Activated CD4-positive, alpha-beta memory T cell treated with anti-CD3 and anti-CD28 coated beads, Interleukin-2, amount 10 ng/mL, durations not matched to agents 7 days and 5 days (primary cell): ENCODE measurements at places on chromosomes 1 and 21. TPM values are rescaled to one million over a fixed set of nuclear protein-coding genes. Genes with fewer than 3 reads are reported as not detected.
A peak's percentile ranks its signal among the peaks of the same experiment; 100 is the strongest.

The NDUFS5 gene
- 153 TPM for total RNA-seq

The SHE gene
- not detected for total RNA-seq

The OR2T29 gene
- not detected for total RNA-seq

The MACF1 gene
- total RNA-seq = 381 TPM

The LAMC1 gene
- total RNA-seq = 0.53 TPM

The CNR2 gene
- total RNA-seq = 0.08 TPM

The PYHIN1 gene
- total RNA-seq = 59.8 TPM

The ERI3 gene
- total RNA-seq = 22.9 TPM

The LIN28A gene
- total RNA-seq = not detected

The SLC5A9 gene
- not detected for total RNA-seq

DNA sequence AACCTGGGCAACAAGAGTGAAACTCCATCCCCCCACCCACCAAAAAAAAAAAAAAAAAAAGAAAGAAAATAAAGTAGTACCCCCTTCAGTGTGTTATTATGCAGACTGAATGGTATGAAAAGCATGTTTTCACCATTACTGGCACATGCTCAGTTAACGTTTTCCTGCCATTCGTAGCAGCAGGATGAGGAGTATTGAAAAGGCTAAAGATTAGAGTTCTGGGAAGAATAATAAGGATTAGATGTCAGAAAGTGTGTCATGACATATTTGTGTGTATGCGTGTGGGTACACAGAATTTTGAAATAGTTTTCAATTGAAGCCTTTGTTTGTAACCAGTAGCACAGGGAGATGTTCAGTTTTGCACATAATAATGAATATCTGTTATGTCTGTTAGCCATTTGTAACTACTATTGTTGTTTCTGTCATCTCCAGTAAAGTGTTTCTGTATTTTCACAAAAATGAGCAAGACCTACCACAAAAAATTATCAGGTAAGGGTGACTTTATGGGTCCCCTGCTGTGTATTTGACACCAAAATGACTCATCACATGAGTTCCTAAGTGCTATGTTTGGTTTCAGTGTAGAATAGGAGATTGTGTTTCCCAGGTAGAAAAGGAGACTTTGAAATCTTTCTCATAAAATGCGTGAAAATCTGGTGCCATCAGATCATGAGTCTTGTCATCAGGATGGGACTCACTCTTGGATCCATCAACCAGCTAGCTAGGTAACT lies 358.9 kb downstream of the DISC1 start:
- DNase-seq = no peak

DNA sequence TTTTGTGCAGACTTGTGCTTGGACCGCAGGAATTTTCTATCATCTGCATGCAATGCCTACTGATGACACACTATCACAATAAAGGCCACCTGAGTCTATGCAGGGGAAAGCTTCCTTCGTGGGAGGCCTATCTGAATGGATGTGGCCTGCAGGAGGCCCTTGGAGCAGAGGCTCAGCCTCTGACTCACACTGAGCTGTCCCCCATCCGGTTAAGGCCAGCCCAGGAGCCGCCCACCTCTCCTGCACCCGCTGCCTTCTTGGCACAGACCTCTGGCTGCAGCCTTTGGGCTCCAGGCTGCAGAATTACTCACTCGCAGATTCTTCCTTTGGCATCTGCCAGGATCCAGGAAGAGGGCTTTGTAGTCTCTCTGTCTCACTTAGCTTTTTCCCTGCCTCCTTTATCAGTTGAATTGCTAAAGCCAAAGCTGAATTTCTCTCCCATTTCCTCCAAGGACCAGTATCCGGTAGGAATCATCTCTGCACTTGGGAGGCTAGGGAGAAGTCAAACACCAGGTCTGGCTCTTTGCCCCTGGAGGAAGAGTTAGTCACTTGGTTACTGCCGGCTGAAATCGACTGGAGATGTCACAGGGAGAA lies 65.1 kb upstream of the JUN start:
- no peak for DNase-seq

DNA sequence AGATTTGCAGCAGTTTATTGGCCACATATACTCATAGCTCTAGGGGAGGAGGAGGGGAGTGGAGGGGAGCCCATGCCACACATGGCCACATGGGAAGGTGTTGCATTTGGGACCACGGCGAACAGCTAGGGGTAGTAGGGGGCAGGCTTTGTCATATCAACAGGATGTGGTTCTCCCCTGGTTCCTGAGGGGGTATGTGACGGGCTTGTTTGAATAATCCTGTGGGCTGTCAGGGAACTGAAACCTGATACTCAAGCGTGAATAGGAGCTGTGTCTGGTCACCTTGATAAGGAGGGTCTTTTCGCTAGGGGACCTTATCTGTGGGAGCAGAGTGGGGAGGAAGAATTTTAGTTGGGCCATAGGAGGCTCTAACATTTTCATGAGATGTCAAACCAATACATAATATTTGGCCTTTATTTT lies 264.7 kb downstream of the CTH start:
- no peak for DNase-seq

DNA sequence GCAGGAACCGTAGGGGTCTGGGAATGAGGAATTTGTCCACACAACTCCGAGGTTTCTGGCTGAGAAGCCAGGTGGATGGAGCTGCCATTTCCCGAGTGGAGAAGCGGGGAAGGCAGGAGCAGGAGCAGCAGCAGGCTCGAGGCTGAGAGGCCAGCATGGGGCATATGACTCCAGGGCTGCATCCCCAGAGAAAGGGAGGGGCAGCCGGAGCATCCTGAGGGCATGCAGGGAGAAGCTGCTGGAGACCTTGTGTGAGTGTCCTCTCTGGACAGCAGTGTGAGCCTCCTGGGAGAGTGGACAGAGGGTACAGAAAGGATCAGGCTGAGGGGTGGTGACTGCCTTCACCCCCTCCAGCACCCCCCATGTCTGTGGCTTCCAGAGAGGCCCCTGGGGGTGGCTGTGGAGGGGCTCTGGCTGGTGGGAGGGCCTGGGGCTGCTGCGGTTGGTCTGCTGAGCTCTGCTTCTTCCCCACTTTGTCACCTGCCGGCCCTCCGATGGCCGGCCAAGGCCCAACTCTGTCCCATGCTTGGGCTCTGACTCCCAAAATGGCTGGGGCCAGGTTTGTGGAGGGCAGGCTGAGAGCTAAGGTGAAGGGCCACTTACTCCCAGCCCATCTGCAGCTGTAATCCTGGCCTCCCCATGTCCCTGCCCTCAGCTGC lies 633.1 kb downstream of the MATN1 start:
- DNase-seq = no peak

GRCh38 chr1:33519240-33519884 lies 46.9 kb downstream of the ZSCAN20 start:
- DNase-seq = no peak

DNA sequence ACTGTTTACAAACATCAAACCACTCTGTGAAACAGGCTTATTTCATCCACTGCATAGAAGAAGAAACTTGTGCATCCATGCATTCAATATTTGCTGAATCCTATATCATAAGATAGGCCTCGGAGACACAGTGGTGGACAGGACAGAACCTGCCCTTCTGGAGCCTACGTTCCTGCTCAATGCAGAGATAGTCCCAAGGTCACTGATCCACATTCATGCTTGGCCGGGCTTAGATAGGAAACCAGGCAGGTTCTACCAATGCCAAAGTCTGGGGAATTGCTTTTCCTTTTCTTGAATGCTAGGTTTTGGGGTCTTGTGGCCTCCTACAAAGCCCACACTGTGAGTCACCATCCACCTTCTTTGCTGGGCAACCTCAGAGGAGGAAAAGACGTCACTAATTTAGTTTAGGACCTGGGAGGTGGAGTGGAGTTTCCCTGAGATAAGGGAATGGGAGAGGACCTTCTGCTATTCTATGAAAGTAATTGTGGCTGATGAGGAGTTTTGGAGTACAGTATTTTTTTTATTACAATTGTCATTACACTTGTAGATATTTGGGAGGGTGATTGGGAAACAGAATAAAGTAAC lies 99.7 kb upstream of the CD34 start:
- DNase-seq = no peak

DNA sequence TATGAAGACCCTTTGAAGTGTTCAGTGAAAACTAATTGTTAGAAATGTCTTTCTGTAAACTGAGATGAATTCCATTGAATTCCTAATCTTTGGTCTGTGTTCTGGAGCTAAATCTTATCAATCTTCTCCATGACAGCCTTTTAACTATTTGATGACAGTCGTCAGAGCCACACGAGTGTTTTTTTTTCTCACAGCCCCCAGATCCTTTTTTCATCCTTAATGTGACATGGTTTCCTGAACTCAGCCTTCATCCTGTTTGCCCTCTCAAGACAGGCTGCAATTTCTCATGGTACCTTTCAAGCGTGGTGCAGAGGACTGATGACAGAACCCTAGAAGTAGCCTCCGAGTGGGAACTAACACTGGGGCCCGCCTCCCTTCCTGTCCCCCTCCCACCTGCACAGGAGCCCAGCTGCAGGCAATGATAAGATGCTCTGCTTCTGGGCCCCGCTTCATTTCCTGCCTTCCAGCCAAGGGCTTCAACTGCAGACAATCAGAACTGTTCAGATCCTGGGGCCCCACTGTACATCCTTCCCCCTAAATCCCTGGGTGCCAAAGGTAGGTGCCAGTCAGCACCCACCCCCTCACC lies 114.6 kb upstream of the VAV3 start:
- peak; percentile 51 for DNase-seq

DNA sequence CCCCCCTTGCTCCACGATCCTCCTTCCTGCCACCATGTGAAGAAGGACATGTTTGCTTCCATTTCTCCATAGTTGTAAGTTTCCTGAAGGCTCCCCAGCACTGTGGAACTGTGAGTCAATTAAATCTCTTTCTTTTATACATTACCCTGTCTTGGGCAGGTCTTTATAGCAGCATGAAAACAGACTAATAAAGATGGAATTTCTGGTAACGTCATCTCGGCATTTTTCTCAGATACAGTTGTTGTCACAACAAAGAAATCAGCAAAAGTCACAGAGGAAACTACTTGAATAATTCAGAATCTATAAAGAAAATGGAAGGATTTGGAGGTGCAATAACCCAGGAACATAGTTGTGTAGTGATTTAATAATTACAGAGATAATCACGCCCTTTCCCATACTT lies 4.4 kb downstream of the APCS start:
- DNase-seq = no peak

GRCh38 chr1:33297911-33298622 lies 22.8 kb downstream of the A3GALT2 start:
- DNase-seq = no peak

- DNase-seq = no peak
Measured at GRCh38 chr1:10185759-10186158, 24.6 kb upstream of the KIF1B start.

DNA sequence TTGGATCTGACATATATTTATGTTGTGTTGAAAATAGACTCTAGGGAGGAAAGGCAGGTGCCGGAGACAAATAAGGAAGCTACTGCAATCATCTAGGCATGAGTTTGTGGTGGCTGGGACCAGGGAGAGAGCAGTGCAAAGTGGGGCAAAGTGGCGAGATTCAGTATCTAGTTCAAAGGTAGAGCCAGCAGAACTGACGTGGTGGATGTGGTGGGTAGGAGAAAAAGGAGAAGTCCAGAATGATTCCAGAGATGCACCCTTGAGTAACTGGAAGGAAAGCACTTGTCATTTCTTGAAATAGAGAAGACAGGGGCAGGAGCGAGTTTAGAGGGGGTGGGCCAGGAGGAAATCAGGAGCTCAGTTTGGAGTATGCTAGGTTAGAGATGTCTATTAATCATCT lies 275.2 kb downstream of the KAZN start:
- DNase-seq = no peak

DNA sequence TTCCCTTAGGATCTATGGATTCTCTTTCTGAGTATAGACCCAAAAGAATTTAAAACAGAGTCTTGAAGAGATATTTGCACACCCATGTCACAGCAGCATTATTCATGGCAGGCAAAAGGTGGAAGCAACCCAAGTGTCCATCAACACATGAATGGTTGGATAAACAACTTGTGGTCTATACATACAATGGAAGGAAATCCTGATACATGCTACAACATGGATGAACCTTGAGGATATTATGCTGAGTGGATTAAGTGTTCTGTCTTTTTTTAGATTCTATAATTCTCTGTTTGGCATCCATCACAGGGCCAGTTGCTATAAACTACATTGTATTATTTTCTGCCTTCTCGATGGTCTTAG lies 39.8 kb downstream of the PTPN14 start:
- DNase-seq = no peak

- peak; percentile 29 for DNase-seq
Measured at GRCh38 chr1:8510041-8510823, 192.3 kb downstream of the SLC45A1 start.

GRCh38 chr1:116684575-116684974 lies 17.0 kb upstream of the IGSF3 start:
- DNase-seq = no peak

DNA sequence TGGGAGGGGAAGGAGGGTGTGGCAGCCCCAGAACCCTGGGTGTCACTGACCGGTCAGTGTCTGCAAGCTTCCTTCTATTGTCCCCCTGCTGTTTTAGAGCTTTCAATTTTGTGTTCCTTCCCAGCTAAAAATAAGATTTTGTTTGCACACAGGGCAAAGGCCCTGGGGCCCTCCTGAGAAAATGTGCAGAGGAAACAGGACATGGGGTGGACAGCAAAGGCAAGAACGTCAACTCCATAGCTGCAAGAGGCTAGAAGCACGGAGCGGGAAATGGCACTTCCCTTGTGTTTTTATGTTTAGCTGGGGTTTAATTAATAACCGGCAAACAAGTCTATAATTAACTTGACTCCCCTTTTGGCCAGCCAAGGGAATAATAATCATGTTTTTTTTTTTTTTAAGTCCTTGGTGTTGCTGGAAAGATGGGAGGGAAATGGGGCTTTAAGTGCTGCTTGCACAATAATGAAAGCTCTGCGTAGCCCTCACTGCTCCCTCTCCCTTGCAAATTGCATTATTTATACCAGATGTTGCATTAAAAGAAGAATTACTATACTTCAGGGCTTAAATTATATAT lies 261.4 kb upstream of the USP24 start:
- DNase-seq = no peak

DNA sequence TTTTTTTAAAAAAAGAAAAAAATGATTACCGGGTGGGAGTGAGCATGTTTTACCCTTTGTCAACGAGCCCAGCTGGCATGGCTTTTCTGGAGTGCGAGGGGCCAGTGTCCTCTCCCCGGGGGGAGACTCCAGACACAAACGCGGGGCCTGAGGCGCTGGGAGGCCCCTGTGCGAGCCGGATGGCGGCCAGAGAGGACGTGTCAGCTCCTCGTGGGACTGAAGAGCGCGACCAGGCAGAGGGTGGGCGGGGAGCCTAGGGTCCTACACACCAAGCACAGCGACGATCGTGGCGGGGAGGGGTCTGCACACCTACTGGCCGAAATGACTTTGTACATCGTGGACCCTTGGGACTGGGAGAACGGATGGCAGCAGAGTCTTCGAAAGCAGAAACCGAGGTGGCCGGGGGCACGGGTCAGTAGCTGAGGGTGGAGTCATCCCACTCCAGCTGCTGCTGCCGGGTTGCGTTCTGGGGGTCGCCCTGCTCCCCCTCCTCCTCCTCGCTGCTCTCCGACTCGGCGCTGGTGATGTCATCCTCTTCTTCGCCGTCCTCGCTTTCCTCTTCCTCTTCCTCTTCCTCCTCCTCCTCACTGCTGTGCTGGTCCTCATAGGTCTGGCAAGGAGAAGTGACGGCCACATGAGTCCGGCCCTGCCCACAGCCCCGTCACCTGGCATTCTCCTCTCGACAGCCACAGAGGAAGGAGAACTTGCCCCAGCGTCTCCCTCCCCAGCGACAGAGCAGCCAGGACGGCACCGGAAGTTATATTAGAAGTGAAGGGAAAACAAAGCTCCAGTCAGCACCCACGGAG lies 78.8 kb downstream of the PIK3CD start:
- no peak for DNase-seq
